ENCODE measurements at places on chromosomes 3 and 15.
A peak's percentile ranks its signal among the peaks of the same experiment; 100 is the strongest.

DNA sequence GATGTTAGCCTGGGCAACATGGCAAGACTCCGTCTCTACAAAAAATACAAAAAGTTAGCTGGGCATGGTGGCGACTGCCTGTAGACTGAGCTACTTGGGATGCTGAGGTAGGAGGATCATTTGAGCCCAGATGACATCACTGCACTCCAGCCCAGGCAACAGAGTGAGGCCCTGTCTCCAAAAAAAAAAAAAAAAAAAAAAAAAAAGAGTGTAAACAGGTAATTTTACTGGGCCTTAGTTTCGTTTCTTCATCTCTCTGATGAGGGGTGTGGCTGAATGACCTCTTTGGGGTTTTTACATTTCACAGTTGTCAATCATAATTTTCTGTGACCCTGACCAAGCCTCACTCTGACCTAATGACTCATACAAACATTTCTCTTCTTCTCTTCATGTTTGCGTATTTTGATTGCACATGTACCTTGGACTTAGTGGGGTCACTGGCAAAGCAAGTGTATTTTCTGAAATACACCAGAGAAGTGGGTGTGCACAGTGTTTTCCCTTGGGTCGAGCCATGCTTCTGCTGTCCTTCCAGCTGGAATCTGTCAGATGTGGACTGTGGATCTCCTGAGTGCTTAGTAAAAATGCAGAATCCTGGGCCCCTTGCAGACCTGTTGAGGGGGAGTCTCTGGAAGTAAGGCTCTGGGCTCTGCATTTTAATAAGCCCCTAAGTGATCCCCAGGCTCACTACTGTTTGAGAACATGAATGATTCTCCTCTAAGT, 140.5 kb downstream of the FNDC3B start:
- DNase-seq, result no peak

DNA sequence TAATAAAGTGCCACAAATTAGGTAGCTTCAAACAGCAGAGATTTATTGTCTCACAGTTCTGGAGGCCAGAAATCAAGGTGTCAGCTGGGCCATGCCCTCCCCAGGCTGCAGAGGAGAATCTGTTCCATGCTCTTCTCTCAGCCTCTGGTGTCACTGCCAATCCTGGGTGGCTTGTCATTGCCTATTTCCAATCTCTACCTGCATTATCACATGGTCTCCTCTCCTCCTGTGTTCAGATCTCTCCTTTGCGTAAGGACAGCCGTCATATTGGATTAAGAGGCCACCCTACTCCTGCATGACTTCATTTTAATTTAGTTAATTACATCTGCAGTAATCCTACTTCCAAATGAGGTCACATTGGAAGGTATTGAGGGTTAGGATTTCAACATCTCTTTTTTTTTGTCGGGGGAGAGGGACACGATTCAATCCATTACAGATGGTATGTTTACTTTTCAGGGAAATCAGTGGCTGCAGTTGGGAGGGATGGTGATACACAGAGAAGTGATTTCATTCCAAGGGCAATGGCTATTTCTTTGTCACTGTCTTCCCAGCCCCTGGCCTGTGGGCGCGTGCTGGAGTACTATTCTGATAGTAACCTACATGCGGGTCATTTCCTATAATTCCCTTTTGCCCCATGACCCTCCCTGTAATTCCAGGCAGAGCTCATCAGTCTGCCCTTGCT, 169.4 kb downstream of the MINAR1 start:
- no peak for DNase-seq

DNA sequence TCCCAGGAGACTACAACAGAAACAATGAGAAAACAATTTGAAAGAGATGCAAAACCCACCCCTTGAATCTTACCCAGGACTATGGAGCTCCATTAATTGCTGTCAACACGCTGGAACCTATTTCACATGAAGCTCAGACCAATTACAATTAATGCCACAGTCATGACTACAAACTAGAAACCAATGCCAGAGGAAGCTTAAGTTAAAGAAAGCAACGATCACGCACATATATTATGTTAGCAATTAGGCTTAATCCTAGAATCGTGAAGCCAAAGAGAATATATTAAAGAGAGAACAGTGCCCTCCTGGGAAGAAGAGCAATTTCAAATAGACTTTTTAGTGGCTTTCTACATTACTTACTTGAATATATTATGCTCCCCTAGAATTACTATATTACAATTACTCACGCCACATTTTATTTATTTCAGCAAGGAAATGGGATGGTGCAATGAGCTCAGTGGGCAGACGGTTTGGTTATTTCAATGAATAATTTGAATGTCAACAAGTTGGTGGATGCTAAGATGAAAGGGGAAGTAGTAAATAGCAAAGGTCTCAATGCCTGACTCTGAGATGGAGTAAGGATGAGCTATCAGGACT, 125.5 kb downstream of the GREM1 start:
- DNase-seq, result peak; percentile 86

- DNase-seq, result no peak
Measured at GRCh38 chr3:58288011-58288728, 17.9 kb upstream of the RPP14 start.

DNA sequence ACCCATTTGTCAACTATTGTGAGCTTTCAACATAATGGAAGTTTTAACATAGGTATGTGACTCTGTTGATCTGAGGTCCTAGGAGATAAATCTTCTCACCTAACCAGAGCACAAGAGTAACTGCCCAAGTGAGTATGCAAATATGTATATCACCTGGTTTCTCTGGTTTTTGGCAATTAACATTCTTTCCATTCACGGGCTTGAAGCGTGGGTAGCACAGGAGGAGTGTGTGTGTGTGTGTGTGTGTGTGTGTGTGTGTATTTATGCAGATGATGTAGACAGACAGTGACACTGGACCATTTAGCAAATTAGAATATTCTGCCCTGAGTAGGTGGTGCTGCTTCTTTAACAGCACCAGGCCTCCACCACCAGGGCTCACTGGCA, 15.0 kb downstream of the EPHB1 start:
- peak; percentile 93 for DNase-seq

GRCh38 chr3:18766974-18767373, 341.8 kb upstream of the SATB1 start:
- DNase-seq, result no peak

GRCh38 chr15:66675446-66675845, 26.6 kb upstream of the SMAD6 start:
- no peak for DNase-seq

DNA sequence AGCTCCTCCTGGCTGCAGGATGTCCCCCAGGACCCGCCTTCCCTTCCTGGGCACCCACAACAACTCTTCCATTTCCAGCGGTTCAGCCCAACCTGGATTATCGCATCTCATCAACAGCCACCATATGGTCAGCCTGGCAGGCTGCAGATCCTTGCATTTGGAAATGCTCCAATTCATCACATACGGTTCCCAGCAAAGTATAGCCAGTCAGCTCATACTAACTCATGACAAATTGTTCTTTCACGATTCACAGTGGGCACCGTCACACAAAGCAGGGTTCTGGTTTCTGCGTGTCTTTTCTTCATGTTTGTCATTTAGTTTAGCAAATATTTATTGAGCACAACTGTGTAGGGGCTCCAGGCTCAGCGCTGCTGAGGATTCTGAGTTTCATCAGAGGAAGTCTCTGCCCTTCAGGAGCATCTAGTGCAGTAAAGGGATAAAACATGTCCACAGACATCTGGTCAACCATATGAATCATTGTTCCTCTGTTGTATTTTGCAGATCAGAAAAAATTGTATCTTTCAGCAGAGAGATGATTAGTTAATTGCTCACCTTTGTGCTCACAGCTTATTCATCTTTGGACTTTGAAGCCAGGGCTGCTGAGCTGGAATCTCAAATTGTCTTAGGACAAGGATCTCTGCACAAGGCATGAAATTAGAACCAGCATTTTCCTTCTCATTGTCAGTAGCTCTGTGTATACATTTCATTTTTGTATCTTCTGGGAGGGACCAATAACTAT, 125.1 kb downstream of the GABRG3 start:
- DNase-seq, result no peak

DNA sequence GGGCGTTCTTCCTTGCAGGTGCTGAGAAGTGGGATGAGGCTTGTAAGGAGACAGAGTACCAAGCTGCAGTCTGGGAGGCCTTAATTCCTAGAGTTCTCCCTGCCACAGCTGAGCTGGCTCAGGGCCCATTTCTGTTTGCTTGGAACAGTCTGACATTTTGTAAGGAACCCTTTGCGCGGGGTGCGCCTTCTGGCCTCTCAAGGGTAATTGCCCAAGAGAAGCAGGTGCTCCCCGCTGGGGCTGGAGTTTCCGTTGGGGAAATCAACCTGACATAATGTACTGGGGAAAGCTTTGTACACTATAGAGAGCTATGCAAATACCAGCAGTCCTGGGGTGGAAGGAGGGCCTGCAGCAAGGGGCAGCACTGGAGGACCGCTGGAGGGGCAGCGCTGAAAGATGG, 83.6 kb downstream of the HMG20A start:
- peak; percentile 92 for DNase-seq

DNA sequence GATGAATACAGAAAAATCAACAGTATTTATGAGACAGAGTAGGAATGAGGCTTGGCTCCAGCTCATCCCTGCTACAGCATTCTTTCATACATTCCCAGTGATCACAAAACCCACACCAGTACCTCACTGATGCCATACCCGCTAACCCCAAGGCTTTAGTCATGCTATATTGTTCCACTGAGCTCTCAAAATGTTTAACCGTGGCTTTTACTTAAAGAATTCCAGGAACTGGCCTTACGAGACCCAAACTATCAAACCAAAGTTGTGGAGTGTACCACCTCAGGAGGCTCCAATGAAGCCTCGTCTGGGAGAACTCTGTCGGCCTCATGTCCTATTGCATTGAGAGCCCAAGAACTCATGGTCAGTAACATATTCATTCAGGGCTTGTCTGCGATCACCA, 278.9 kb downstream of the ULK4 start:
- DNase-seq, result no peak

DNA sequence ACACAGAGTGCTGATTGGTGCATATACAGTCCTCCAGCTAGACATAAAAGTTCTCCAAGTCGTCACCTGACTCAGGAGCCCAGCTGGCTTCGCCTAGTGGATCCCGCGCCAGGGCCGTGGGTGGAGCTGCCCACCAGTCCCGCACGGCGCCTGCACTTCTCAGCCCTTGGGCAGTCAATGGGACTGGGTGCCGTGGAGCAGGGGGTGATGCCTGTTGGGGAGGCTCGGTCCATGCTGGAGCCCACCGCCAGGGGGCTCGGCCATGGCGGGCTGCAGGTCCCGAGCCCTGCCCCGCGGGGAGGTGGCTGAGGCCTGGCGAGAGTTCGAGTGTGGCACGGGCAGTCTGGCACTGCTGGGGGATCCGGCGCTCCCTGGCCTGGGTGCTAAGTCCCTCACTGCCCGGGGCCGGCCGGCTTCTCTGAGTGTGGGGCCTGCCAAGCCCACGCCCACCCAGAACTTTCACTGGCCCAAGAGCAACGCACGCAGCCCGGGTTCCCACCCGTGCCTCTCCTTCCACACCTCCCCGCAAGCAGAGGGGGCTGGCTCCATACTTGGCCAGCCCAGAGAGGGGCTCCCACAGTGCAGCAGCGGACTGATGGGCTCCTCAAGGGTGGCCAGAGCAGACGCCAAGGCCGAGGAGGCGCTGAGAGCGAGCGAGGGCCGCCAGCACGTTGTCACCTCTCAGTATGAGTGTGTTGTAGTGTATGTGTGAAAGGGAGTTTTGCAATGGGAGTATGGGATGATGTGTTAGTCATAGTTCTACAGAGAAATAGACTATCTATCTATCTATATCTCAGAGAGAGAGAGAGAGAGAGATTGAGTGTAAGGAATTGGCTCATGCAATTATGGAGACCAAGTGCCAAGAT, 69.0 kb downstream of the UBE2E2 start:
- DNase-seq, result no peak

DNA sequence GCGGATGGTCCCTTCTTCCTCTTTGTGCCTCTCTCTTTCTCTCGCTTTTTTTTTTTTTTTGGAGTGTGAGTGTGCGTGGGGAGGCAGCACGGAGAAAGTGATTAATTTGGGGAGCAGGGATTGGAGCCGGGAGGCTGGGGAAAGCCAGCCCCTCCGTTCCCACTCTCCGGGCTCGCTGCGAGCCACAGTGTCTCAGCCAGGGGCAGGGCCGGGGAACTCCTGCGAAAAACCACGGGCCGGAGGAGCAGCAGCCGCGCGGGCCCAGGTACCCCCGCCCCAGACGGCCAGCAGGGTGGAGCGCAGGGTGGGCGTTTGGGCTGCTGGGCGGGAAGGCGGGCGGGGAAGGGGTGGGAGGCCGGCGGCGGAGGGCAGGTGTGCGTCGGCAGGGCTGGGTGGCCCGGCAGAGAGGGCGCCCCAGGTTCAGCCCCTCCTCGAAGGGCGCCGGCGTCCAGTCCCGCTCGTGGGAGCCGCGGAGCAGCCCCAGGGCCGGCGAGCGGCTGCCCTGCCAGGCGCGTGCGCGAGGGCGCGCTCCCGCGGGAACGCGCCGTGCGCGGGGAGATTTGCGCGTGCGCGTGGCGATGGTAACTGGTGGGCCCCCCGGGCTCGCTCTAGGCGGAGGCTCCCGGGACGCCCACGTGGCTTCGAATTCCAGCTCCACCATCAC, 1.4 kb downstream of the CHL1 start:
- no peak for DNase-seq

GRCh38 chr15:43957724-43958123, 130.9 kb downstream of the WDR76 start:
- no peak for DNase-seq

GRCh38 chr3:112606098-112606497, 34.8 kb downstream of the CCDC80 start:
- DNase-seq, result no peak

DNA sequence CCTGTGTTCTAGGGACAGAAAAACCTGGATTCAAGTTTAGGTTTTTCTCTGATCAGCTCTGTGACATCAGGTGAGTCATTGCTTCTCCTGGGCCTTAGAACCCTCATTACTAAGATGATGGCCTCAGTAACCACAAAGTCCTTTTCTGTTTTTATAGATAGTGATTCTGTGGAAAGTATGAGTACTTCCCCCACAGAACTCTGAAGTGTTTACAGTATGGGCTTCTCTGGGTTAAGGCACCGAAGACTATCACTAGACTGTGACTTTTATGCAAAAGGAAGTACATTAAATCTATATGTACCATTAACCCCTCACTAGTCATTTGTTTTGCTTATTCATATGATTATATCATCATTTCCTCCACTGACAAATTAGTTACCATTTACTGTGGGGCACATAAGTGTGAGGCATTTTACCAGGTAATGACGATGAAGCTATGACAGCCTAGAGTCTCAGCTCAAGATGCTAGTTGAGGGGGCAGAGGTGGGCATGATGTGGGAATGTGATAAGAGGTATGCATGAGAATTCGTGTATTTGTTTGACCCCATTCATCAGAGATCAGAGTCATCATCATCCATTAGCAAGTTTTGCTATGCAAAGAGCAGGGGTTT, 15.0 kb upstream of the RORA start:
- no peak for DNase-seq

DNA sequence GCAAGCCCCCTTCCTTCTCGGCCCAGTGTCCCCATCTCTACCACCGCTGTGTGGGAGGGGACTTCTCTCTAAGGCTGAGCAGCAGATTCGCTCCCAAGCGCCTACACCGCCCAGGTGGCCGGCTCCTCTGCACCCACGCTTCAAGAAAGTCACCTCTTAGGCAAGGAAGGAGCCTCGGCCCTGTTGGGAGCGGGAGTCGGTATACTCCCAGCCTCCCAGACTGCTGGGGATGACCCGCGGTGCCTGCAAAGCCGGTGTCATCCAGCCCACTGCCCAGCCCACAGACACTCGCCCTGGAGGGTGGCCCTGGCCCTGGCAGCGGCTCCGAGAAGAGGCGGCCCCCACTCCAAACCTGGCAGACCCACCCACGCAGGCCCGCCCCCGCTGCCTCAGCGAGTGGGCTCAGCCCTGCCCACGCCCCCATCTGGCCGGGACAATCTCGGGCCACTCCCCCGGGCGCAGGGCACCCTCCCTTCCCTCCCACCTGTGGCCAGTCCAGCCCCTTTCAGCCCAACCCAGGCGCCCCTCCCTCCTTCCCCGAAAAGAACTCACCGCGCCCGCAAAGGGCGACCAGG, 396 bp downstream of the CHRNB4 start:
- DNase-seq, result no peak

GRCh38 chr15:67143646-67144045, 78.2 kb downstream of the SMAD3 start:
- no peak for DNase-seq
